ENCODE measurements at places on chromosomes 5 and 9.

GRCh38 chr5:126377424-126377823 lies 45.8 kb upstream of the GRAMD2B start:
- DNase-seq, result no peak

DNA sequence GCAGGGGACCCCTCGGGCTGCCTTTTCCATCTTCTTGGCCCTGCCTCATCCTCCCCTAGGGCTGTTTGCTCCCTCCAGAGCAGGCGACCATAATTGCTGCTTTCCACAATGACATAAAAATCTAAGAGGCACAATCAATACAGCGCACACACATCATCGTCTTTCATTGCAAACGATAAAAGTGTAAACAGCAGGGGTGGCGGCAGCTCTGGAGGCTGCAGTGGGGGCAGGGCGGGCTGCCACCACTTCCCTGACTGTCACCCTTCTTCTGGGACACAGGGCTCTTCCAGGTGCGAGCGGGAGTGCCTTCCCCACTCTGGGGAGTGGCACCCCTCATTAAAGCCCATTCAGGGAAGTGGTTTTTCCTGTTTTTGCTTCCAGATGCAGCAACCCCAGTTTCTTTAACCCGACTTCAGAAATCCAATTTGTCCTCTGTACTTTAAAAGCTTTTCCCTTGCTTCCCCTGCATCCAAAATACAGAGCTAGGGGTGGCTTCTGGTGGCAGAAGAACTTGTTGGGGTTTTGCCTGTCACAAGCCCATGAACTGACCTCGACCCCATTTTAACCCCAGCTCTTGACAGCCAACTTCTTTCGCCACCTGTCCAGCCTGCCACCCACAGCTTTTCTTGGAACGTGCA lies 45.7 kb downstream of the TSPAN17 start:
- no peak for DNase-seq

- no peak for DNase-seq
Observed at GRCh38 chr5:88610586-88610985, 272.4 kb downstream of the MEF2C start.

GRCh38 chr5:11084111-11084510 lies 323.1 kb upstream of the DAP start:
- no peak for DNase-seq

DNA sequence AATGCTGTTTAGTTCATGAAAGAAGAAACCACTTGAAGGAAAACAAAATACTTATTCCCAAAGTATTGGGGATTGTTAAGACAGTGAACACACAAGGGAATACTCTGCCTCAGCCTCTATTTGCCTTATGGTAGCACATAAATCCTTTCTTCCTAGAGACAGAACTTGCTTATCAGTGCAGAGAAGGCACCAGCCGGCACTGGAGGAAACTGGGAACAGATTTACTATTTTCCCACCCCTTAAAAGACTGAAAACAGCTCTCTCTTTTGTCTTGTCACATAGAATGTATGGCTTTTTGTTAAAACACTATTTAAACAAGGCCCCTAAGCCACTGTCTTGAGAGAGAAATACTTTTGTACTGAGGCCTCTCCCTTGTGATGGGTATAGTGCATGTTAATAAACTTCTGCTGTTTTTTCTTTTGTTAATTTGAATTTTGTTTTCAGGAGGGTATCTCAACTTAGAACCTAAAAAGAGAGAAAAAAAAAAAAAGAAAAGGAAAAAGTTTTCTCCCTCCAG lies 40.7 kb upstream of the EDIL3 start:
- no peak for DNase-seq

DNA sequence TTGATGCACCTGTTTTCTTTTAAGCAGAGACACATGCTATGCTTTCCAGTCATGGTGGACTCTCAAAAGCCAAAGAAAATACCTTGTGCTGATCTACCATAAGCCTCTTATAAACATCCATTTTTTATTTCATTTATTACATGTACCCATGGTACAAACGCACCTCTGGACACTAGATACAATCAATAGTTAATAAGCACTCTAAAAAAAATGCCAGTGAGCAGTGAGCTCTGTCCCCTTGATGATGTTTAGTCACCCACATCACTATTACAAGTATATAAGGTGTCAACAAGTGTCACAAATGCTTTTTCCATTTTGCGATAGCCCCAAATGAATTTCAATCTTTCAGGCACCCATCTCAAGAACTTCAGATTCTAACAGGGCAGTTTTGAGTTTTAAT lies 5.9 kb downstream of the KLF4 start:
- no peak for DNase-seq

- DNase-seq, result no peak
Observed at GRCh38 chr9:94086486-94087345, 2.5 kb downstream of the PTPDC1 start.

GRCh38 chr9:127541865-127542264 lies 70.2 kb upstream of the STXBP1 start:
- DNase-seq, result no peak

GRCh38 chr5:132500244-132500930 lies 9.8 kb upstream of the IRF1 start:
- DNase-seq, result peak; percentile 48

- no peak for DNase-seq
Observed at GRCh38 chr9:127588740-127589506, 23.2 kb upstream of the STXBP1 start.

DNA sequence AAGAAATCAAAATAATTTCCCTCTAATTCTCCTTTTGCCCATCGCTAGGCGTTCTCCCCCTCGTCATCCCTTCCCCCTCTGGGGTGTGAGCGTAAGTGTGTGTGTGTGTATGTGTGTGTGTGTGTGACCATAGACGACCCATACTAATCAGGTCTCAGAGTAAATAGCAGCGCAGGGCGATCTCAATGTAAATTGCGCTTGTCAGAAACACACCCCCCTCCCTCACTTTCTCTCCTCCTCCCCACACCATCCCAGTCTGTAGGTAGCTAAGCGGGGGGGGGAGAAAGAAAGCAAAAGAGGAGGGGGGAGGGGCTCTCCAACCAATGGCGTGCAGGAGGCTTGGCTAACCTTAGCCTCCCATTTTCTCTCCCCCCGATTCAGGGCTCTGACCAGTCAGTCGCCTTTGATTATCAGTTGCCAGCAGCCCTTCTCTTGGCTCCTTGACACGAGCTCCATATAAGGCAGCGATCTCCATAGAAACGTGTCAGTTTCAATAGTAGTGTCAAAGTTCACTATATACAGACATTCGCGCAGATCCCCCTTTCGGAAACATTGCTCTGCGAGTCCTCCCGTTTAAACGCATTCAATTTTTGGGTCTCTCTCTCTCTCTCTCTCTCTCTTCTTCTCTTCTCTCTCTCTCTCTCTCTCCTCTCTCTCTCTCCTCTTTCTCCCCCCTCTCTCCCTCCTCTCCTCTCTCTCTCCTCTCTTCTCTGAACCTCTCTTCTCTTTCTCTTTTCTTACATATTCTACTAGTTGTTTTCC lies at the start of gene NR2F1:
TSS of gene NR2F1 (plus strand) at position 546 of the 762 bp plus-strand sequence. CDS start 1,802 bp downstream, outside the sequence.
- peak; percentile 31 for DNase-seq

- DNase-seq, result no peak
Observed at GRCh38 chr9:91847581-91848091, 102.4 kb downstream of the ROR2 start.

GRCh38 chr5:146079695-146080373 lies 25.5 kb downstream of the PLAC8L1 start:
- DNase-seq, result peak; percentile 27

GRCh38 chr9:131715906-131716305 lies 24.0 kb downstream of the RAPGEF1 start:
- no peak for DNase-seq

GRCh38 chr9:68821911-68822310 lies 116.9 kb downstream of the PIP5K1B start:
- no peak for DNase-seq

DNA sequence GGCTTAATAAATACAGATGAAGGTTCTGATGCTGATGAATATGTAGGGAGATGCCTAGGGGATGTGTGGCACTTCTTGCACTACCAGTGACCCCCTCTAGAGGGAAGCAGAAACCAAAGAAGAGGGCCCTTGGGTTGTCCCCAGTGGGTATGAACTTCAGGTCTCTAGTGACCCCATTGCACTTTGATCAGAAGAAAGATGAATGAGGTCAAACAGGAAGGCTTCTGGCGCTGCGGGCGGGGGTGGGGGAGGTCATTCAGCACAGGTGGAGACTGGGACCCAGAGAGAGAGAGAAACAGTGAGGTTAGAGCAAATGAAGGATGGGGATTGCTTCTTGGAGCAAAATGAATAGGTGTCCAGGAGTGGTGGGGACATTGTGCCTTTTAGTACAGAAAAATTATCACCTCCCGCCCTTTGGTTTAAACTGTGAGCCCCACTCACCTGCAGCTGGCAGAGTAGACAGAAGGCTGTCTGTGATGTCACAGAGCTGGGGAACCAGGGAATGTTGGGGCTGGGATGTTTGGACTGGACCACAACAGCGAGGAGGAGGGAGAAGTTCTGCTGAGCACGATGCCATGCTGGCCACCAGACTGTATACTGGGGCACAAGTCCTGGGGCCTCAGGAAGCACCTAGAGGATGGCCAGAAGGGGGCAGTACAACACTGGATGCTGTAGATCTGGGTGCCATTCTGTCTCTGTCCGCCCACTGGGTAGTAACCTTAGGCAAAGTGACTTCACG lies at the start of gene TEX48:
TSS of gene TEX48 (minus strand) at position 599 of the 739 bp plus-strand sequence. CDS start 10,469 bp downstream, outside the sequence.
- peak; percentile 78 for DNase-seq

GRCh38 chr9:107983181-107983603 lies 493.6 kb upstream of the KLF4 start:
- DNase-seq, result no peak

- no peak for DNase-seq
Observed at GRCh38 chr5:175555168-175555785, 76.9 kb downstream of the SFXN1 start.

GRCh38 chr9:4657426-4658159 lies 4.5 kb upstream of the PLPP6 start:
- no peak for DNase-seq

DNA sequence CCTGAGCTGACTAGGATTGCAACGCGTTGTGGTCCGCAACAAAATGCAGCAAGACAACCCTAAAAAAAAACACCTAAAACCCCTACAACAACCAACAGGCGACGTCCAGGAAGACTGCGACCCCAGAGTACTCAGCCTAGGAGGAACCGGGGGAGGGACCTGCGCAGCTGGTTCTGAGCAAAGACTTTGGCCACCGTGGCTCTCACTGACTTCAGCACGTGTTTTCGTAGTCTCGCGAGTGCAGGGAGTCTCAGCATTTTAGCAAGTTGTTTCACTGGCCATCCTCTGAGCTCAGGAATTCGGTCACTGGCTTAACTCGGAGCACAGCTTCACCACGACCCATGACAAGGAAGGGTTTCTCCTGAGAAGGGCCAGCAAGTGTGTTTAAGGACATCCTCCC lies 8.6 kb upstream of the ZDHHC11 start:
- no peak for DNase-seq

GRCh38 chr5:139205124-139205523 lies 7.0 kb upstream of the SIL1 start:
- no peak for DNase-seq

GRCh38 chr9:25310961-25311360 lies 367.3 kb downstream of the TUSC1 start:
- no peak for DNase-seq

DNA sequence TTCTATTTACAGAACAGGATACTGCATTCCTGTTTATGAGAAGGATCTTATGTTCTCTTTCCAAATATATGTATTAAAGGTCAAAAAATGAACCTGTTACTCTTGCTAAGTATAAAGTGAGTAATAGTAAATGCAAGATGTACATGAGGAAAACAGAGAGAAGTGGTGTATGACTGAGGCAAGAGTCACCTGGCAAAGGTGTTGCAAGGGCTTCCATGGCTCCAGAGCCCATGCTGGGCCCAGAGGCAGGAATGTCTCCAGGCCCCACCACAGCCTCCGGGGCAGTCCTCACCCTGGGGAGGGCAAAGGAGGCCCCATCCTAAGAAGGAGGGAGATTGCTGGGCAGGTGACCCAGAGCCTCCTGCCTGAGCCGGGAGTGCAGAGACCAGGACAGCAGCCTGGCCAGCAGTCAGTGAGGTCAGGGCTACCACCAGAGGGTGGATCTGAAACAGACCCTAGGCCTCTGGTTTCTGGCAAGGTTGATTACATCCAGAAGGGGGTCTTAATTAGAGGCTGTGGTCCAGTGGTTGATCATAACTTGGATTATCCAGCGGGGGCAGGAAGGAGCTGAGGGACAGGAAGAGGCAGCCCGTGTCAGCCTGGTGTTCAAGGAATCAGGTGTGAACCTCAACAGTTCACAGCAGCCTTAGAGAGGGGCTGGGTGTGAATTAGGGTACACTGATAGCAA lies 57.3 kb upstream of the CPLX2 start:
- DNase-seq, result no peak

- no peak for DNase-seq
Observed at GRCh38 chr9:710951-711745, 130.3 kb upstream of the DMRT1 start.

DNA sequence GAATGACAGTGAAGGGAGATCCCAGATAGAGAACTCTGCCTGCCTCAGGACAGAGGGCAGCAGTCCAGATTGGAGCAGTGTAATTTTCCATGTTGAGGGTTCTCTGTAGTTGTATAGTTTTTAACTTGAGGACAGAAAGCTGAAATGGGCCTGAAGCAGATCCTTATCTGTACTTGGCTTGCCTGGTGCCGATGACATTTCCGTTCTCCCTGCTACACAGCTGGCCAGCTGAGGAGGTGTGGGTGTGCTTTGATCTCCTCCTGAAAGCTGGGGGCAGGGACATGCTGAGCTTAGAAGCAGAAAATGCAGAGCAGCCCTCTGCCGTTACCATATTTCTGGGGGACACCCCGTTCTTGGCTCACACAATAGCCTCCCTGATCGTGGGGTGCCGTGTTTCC lies 10.5 kb downstream of the GLRX start:
- no peak for DNase-seq

- DNase-seq, result peak; percentile 52
Observed at GRCh38 chr5:107670087-107670931, 428 bp downstream of the EFNA5 start.

GRCh38 chr5:60335913-60336312 lies 364.1 kb downstream of the DEPDC1B start:
- DNase-seq, result no peak

DNA sequence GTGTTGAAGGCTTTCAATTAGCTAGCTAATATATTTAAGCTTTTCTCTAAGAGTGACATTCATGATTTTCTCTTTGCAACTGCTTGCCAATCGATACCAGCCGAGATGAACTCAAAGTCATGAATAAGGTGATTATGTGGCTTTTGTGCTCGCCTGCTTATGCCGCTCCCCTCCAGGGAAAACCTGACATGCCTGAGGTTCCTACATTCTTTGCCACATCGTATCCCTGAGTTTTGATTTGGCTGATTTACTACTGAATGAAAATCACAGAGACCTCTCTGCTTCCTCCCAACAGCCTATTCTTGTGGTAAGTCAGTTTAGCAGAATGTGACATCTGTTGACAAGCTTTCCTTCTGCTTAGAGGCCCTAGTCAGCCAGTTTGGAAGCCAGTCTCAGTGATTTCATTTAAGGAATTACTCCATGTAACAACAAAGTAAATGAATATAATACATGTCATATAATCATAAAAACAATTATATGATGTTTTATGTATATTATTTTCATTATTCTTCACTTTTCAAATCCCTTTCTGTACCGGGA lies 513.4 kb downstream of the CSNK1G3 start:
- no peak for DNase-seq

- peak; percentile 23 for DNase-seq
Observed at GRCh38 chr9:129176701-129177442, 1.2 kb downstream of the IER5L start.
